ENCODE measurements at places on chromosomes 13 and 19.

- no peak overlapping the region for H3K27ac ChIP-seq
- peaks cover 25% of the 10 kb centered on the region for H3K27me3 ChIP-seq
- H3K4me1 ChIP-seq: no peaks in the 10 kb centered on the region
- H3K4me3 ChIP-seq: no peak overlapping the region
These were observed 101.9 kb downstream of the TEX29 start for GRCh38 chr13:111422348-111422747.

DNA sequence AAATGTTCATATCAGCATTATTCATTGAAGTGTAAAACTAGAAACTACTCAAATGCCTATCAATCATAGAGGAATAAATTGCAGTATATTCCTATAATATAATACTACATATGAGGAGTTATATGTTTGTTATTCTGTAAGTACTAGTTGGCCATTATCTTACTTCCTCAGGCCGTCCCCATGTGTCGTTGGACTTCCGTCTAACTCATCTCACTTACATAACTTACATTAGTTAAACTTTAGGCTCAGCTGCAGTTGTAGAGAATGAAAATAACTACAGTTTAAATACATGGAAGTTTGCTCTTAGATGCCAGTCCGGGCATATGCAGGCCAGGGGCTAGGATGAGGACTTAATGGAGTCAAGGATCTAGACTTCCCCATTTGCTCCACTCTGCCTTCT lies 8.6 kb upstream of the EPSTI1 start:
- no peak overlapping the region for H3K4me3 ChIP-seq
- no peaks in the 10 kb centered on the region for H3K36me3 ChIP-seq
- DNase-seq: no peak
- no peaks in the 10 kb centered on the region for H3K4me1 ChIP-seq
- H3K27ac ChIP-seq: no peak overlapping the region

DNA sequence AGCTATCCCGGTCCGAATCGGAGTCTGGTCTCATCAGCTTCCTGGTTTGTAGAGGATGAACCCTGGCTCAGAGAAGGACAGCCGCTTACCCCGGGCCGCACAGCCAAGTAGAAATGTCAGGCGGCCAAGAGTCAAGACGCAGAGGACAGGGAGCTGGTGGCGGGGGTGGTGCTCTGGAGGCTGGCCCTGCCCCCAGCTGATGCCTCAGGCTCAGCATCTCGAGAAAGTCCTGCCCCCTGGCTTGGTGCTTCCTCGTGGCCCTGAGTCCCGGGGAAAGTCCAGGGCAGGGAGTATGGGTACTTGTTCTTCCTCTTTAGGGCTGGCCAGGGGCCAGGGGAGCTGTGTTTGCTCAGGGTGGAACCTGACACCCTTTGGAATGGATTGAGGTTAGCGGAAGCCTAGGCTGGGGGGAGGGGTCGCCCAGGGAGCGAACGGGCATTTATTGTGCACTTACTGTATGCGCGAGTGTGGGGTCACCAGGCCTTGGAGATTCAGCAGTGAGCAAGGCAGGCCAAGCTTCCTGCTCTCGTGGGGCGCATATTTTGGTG lies 2.2 kb downstream of the TJP3 start:
- H3K36me3 ChIP-seq: peaks cover 1% of the 10 kb centered on the region
- no peak overlapping the region for H3K27ac ChIP-seq
- H3K4me1 ChIP-seq: peaks cover 5% of the 10 kb centered on the region

DNA sequence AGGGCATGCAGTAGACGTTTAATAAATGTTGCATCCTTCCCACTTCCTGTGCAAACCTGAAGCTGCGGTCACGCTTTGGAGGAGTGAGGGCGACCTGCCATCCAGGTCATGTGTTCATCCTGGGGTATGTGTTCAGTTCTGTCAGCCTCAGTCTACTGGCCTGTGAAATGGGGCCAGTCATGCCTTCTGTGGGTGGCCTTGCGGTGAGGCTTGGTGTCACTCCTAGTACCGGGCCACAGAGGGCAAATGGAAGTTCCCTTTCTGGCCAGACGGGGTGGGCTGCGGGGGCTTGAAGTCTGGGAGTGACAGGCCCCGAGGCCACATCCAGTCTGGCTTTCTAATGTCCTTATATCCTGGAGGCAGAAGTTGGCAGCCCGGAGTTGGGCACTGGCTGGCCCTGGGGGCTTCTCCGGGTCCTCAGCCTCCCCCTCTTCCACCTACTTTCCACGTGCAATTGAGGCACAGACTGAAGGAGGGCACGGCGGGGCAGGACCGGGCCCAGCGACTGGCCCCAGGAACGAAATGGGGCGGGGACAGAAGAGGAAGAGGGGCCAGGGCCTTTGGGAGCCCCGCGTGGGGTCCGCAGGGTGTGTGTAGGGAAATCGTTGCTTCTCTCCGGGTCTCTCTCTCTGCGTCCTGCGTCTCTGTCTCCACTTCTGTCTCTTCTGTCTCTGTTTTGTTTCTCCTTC lies 11.1 kb downstream of the PDE4A start:
- peaks cover 36% of the 10 kb centered on the region for H3K36me3 ChIP-seq
- peaks cover 55% of the 10 kb centered on the region for H3K4me1 ChIP-seq
- peak overlapping the region; percentile 99 for H3K27ac ChIP-seq

GRCh38 chr19:29887442-29887855 lies 54.6 kb upstream of the URI1 start:
- no peaks in the 10 kb centered on the region for H3K4me1 ChIP-seq
- no peak overlapping the region for H3K27ac ChIP-seq
- DNase-seq: no peak
- H3K27me3 ChIP-seq: peaks cover 9% of the 10 kb centered on the region
- no peak overlapping the region for H3K4me3 ChIP-seq

- no peaks in the 10 kb centered on the region for H3K4me1 ChIP-seq
- H3K27ac ChIP-seq: no peak overlapping the region
- no peak for DNase-seq
- no peak overlapping the region for H3K4me3 ChIP-seq
- H3K27me3 ChIP-seq: no peaks in the 10 kb centered on the region
- H3K36me3 ChIP-seq: peaks cover 2% of the 10 kb centered on the region
These were observed 233.0 kb upstream of the PRR20A start for GRCh38 chr13:56907766-56908165.

- no peaks in the 10 kb centered on the region for H3K27me3 ChIP-seq
- no peak for DNase-seq
- no peaks in the 10 kb centered on the region for H3K36me3 ChIP-seq
- H3K4me1 ChIP-seq: no peaks in the 10 kb centered on the region
- no peak overlapping the region for H3K27ac ChIP-seq
- H3K4me3 ChIP-seq: no peak overlapping the region
These were observed 60.1 kb upstream of the F7 start for GRCh38 chr13:113045251-113046127.

DNA sequence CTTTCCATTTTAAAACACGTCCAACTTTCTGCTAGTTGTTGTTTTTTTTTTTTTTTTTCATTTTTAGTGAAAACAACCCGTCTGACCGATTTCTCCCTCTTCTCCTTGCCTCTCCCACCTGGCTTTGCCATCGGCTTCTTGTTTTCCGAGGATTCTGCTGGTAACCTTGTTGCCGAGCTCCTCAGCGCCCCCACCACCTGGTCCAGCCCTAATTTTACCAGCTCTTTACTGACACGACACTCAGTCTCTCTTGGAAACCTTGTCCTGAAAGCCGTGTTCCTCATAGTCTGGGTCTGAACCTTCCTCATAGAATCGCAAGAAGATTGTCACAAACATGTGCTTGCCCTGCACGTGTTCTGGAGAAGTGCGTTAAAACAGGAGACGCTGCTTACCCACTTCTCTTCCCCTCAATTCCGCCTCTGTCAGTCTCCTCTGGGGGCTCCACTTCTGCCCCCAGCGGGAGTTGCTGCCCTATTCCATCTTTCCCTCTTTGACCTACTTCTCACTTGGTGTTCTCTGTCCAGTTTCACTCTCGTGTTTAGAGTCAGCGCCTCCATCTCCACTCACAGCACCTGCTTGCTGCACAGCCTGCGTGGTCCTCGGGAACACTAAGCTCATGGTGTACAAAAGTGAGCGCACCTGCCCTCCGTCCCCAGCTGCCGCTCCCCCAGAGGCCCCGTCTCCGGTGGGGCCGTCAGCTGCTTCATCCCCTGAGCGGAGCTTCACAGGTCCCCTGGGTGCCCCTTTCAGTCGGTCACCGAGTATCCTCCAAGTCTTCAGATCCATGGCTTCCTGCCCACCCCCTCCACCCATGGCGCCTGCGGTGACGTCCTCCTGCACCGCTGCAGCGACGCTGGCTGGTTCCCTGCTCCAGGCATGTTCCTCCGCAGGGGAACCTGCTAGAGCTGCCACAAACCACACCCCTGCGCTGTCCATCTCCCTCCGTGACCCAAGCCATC lies 65.1 kb downstream of the TM9SF2 start:
- peaks cover 19% of the 10 kb centered on the region for H3K36me3 ChIP-seq
- no peak for DNase-seq
- peak overlapping the region; percentile 4 for H3K27ac ChIP-seq

DNA sequence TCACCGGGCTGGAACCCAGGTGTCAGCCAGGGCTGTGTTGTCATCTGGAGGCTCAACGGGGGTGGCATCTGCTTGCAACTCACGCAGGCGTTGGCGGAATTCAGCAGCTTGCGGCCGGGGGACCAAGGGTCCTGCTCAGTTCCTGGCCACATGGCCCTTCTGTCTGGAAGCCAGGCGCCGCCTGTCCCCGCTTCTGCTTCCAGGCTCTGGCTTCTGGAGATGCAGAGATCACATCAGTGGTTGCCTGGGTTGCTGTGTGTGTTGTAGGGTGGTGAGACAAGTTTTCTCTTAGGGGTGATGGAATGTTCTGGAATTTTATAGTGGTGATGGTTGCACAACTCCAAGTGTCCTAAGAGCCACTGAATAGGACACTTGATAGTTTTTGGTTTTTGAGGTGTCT lies 5.0 kb downstream of the ADAT3 start:
- peaks cover 26% of the 10 kb centered on the region for H3K4me1 ChIP-seq
- H3K36me3 ChIP-seq: peaks cover 8% of the 10 kb centered on the region
- no peak for DNase-seq
- H3K27me3 ChIP-seq: no peaks in the 10 kb centered on the region
- peak overlapping the region; percentile 25 for H3K4me3 ChIP-seq

- no peak for DNase-seq
- peaks cover 10% of the 10 kb centered on the region for H3K27me3 ChIP-seq
- H3K36me3 ChIP-seq: no peaks in the 10 kb centered on the region
- H3K4me3 ChIP-seq: no peak overlapping the region
These were observed 24.1 kb downstream of the MCF2L start for GRCh38 chr13:112992931-112993680.

DNA sequence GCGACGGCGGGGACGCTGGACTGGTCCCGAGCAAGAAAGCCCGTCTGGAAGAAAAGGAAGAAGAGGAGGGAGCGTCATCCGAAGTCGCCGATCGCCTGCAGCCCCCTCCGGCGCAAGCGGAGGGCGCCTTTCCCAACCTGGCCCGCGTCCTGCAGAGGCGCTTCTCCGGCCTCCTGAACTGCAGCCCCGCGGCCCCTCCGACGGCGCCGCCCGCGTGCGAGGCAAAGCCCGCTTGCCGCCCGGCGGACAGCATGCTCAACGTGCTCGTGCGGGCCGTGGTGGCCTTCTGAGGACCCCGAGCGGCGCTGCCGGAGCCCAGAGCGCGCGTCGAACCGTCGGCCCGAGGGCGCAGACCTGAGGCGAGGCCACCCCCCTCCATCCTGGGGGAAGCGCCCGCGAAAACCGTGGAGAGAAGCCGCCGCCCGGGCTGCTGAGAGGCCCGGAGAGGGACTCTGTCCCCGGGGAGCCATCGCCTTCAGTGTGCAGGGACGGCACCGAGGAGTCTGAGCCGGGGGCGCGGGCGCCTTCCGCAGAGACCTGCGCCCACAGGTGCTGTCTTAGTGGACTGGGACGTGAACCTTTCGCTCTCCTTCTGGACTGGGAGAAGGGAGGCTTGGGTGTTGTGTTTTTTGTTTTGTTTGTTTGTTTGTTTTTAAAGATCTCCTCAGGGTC lies 3.5 kb downstream of the IER2 start:
- no peak for DNase-seq
- peaks cover 59% of the 10 kb centered on the region for H3K36me3 ChIP-seq
- peaks cover 83% of the 10 kb centered on the region for H3K4me1 ChIP-seq
- peaks cover 5% of the 10 kb centered on the region for H3K27me3 ChIP-seq
- peak overlapping the region; percentile 94 for H3K4me3 ChIP-seq

DNA sequence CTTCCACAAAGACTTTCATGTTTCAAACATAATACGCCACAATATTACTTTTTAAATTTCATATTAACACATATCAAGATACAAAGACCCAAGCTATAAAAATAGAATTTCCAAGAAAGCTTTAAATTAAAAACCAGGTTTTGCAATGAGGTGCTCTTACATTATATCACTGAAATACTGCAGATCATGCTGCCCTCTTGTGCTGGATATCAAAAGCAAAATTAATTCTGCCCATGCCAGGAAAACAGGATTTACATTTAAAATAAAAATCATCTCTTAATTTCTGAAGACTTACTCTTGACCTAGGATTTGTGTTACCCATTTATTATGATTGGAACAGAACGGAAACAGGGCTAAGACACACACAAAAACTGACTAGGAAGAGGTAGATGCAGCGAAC lies 145.0 kb downstream of the ABCC4 start:
- no peaks in the 10 kb centered on the region for H3K27me3 ChIP-seq
- no peak overlapping the region for H3K4me3 ChIP-seq
- no peak overlapping the region for H3K27ac ChIP-seq
- no peaks in the 10 kb centered on the region for H3K4me1 ChIP-seq

GRCh38 chr13:25872481-25873241 lies 179.2 kb downstream of the SHISA2 start:
- H3K4me3 ChIP-seq: no peak overlapping the region
- no peaks in the 10 kb centered on the region for H3K27me3 ChIP-seq
- H3K4me1 ChIP-seq: peaks cover 22% of the 10 kb centered on the region
- DNase-seq: no peak
- H3K36me3 ChIP-seq: peaks cover 2% of the 10 kb centered on the region

- DNase-seq: no peak
- no peaks in the 10 kb centered on the region for H3K4me1 ChIP-seq
- peaks cover 2% of the 10 kb centered on the region for H3K36me3 ChIP-seq
- H3K27ac ChIP-seq: no peak overlapping the region
These were observed 155.3 kb upstream of the ZNF507 start for GRCh38 chr19:32189956-32190706.

DNA sequence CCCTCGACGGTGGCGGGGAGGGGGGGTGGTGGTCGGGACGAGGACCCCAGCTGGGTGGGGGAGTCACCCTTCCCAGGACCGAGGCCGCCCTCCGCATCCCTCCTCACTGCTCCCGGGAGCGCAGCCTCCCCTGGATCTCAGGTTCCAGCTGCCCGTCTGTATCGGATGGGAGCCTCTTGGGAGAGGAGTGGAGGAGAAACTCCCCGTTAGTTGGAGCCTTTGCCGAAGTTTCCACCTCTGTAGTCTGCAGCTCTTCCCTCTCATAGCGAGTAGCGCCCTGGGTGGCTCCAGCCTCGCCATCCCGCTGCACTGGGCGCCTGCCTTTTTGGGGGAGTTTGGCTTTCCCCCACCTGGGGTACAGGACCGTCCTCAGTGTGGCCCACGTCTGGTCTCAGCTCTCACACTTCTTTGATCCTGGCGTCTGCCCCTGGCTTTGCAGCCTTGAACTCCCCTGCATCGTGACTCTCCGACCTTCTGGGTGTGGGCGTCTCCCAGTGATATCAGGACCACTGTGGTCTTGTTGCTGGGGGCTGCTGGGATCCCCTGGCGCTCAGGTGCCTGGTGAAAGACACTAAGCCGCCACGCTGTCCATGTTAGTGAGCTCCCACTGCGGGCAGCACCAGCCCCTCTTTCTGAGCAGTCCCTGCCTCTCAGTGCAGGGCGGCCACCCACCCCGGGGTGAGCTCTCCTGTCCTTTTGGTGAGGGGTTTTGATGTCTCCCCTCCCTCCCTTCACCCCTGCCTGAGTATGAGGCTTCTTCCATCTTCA lies 1.1 kb downstream of the CNOT3 start:
- DNase-seq: no peak
- H3K36me3 ChIP-seq: peaks cover 33% of the 10 kb centered on the region
- peaks cover 55% of the 10 kb centered on the region for H3K4me1 ChIP-seq
- H3K27me3 ChIP-seq: no peaks in the 10 kb centered on the region
